Fibroblast of villous mesenchyme (primary cell): ENCODE measurements at places on chromosomes 11 and 22. TPM values are rescaled to one million over a fixed set of nuclear protein-coding genes. Genes with fewer than 3 reads are reported as not detected.
A peak's percentile ranks its signal among the peaks of the same experiment; 100 is the strongest.

- peak; percentile 44 for DNase-seq
Measured at GRCh38 chr22:35154937-35155387, 89.0 kb downstream of the ISX start.

The XNDC1N gene
- 9.1 and 9.7 TPM in 2 replicates for total RNA-seq

The MRGPRX4 gene
- not detected in 2 replicates for total RNA-seq

The NCF4 gene
- total RNA-seq, result not detected in 2 replicates

DNA sequence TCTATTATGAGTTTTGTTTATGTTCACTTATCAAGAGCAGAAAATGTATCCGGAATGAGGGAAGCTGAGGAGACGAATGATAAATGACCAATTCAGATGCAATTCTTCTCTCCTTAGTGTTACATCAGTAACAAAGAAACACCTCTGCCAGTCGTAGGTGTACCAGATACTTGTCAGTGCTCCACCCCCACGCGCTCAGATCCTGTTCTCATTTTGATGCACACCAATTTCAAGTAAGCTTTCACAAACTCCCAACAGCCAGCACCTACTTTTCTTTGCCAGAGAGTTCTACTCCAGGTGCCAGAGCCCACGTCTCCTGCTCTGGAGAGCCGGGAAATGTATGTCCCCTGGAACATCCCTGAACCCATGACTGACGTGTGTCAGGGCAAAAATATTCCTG, 43.7 kb downstream of the OR8B12 start:
- DNase-seq, result no peak

GRCh38 chr22:22386602-22387385, 121.7 kb downstream of the ZNF280B start:
- no peak for DNase-seq

DNA sequence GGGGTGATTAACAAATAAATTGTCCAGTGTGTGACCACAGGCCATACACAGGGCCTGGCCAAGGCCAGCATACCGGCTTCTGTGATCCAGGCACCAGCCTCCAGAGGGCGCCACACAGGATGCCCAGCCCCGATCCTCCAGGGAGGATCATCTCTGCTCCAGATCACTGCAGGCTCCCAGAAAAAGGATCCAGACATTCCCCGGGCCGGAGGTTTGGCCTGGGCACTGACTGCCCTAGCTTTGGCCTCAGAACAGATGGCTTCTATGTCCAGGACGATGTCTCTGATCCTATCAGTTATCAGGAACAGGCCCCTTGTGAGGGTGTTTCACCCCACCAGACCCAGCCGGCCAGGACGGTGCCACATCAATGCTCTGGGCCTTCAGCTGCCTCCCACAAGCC, 74.5 kb upstream of the LMO1 start:
- DNase-seq, result peak; percentile 32

The SLC29A2 gene
- total RNA-seq, result 0.64 and 0.86 TPM in 2 replicates

DNA sequence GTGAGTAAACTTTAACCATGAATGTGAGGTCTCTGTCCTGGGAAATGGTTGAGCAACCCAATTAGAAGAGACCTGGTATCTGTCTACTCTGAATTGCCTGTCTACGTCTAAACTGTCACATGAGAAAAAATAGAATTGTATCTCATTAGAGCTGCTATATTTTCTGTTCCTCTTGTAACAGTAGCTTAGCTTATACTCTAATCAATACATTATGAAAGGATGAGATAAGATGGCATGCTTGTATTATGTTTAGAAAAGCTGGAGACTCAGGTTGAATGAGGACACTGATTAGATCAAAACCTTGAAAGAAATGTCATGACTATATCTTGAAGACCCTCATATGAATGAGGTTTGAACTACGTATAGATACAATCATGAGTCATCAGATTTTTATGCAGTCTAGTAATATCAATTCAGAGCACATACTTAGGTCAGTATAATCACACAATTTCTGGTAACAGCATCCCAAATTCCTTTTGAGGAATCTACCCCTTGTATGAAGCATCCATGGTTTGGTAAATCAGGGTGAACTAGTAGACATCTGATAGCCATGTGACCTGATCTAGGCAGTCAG, 561.5 kb upstream of the CHORDC1 start:
- DNase-seq, result no peak

GRCh38 chr11:132312701-132313111, 942.3 kb downstream of the NTM start:
- peak; percentile 6 for DNase-seq

The ART1 gene
- not detected in 2 replicates for total RNA-seq

DNA sequence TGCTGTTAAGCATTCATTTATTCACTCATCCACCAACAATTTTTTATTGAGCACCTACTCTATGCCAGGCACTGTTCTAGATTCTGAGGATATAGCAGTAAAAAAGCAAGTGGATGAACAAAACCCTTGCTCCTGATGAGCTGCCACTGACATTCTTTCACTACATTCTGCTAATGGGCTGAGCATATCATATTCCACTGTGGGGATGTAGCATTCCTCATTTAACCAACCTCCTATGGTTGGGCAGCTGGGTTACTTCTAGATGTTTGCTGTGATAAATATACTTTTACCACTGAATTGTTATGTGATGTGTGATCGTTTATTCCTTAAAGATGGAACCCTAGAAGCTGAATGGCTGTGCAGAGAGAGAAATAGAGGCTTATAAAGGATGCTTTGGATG, 176.9 kb downstream of the MN1 start:
- no peak for DNase-seq

DNA sequence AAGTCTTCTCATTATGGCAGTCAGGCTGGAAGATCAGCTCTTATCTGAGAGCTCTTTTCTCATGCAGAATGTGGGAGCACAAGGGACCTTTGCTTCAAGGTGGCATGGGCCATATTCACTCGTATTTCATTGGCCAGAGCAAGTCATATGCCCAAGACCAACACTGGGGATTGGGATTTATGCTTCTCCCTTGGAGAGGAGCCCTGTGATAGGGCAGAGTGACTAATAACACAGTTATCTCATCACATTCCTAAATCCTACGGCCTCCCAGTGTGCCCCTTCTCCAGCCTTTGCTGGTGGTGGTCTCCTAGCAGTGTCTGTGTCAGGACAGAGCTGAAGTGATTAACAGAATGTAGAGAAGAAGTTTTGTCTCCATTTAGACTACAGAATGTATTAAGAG, 48.6 kb downstream of the SYT9 start:
- no peak for DNase-seq

DNA sequence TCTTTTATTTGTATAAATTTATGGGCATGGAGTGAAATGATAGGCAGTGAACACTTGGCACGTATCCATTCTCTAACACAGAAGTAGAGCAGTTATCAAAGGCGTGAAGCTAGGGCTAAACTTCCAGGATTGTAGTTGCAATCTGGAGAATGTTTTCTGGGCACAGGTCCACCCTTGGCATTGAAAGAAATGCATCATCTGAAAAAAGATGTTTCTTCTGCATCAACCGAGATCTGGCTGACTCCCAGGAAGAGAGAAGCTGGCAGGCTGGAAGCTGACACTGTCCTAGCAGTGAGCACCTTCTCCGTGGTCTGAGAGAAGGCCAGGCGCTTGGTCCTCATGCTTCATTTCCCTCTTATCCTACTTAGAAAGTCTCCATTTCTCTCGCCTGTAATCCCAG, 600.0 kb downstream of the BRD1 start:
- no peak for DNase-seq

- no peak for DNase-seq
Measured at GRCh38 chr11:87517351-87517750, 479.6 kb downstream of the TMEM135 start.

GRCh38 chr11:116376547-116376946, 396.2 kb downstream of the BUD13 start:
- no peak for DNase-seq

DNA sequence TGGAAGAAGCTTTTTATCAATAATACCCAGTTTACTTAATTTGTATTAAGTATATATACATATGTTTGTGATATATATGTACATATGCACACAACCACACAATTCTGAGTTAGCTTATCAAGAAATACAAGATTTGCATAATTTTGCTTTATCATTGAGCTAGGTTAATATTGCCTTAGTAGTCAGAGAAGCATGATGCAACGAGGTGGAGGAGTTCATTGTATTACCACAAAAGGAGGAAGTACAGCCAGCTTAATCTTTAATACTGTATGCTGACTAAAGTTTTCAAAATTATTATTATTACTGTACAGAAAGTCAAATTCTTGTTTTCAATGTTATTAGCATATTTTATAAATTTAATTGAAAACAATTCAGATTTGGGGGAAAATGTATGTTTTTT, 278.4 kb upstream of the PDGFD start:
- no peak for DNase-seq

GRCh38 chr11:60170566-60170965, 12.3 kb downstream of the MS4A6A start:
- DNase-seq, result no peak

DNA sequence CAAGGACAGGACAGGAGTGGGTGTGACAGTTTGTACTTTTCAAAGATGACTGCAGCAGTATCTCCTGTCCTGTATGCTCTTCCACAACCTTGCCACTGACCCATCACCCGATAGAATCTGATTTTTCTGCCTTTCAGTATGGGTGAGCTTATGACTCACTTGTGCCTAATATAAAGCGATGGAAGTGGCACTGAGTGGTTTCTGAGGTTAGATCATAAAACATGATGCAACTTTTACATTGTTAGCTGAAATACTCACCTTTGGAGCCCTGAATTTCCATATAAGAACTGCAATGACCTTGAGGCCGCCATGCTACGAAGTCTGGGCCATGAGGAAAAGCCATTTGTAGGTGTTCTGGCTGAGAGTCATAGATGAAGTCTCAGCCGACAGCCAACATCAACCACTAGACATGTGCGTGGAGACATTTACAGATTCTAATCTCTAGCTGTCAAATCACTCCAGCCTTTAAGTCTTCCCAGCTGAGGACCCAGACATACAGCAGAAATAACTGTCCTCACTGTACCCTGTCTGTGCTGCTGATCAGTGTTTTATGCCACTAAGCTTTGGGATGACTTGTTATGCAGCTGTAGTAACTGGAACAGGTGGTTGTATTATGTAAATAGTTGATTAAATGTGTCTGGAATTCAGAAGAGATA, 105.9 kb upstream of the ARHGAP20 start:
- peak; percentile 63 for DNase-seq

The GLYATL2 gene
- total RNA-seq, result 0.97 and 2.2 TPM in 2 replicates

The TOP3B gene
- total RNA-seq, result 31.6 and 33.2 TPM in 2 replicates

- no peak for DNase-seq
Measured at GRCh38 chr11:59710136-59710847, 3.4 kb downstream of the OR10V1 start.

GRCh38 chr22:35400501-35400790, 506 bp downstream of the MCM5 start:
- no peak for DNase-seq

GRCh38 chr11:109236696-109237095, 185.3 kb upstream of the C11orf87 start:
- no peak for DNase-seq

GRCh38 chr22:48318575-48319320, 1508.9 kb downstream of the BRD1 start:
- no peak for DNase-seq

The GALR3 gene
- under 0.01 TPM in 1 of 2 replicates, not detected in the other for total RNA-seq

The NAV2 gene
- total RNA-seq, result 11.2 and 11.3 TPM in 2 replicates

The FGF4 gene
- not detected in 2 replicates for total RNA-seq

The ROBO3 gene
- total RNA-seq, result 6.5 and 18.7 TPM in 2 replicates

GRCh38 chr11:65642014-65642671, 4.2 kb downstream of the SIPA1 start:
- DNase-seq, result no peak

- no peak for DNase-seq
Measured at GRCh38 chr11:101458161-101458560, 125.6 kb downstream of the TRPC6 start.

The CHST1 gene
- total RNA-seq, result 0.43 and 0.97 TPM in 2 replicates

DNA sequence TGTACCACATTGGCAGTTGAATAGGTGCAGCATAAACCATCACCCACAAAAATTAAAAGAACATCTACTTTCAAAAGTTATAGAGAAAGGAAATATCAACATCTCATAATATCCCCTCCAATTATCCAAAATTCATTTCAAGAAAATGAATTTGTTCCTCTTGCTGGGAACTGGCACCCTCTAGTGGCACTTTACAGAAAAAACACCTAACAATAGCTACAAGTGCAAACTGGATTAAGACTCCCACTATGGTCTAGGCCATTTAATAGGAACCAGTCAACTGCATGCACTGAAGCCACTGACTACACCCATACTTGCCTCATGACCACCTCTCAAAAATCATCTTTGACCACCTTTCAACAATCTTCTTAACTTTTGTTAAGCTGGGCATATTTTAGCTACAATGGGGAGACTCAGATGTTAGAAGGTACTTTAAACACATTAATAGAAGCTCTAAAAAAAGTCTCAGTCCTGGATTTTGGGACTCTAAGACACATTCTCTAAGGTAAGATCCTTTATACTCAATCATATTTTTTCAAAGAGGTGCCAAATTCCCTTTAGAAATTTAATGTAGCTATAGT, 17.3 kb downstream of the TRAF6 start:
- peak; percentile 68 for DNase-seq

The ROBO4 gene
- total RNA-seq, result under 0.01 and 0.86 TPM in 2 replicates

DNA sequence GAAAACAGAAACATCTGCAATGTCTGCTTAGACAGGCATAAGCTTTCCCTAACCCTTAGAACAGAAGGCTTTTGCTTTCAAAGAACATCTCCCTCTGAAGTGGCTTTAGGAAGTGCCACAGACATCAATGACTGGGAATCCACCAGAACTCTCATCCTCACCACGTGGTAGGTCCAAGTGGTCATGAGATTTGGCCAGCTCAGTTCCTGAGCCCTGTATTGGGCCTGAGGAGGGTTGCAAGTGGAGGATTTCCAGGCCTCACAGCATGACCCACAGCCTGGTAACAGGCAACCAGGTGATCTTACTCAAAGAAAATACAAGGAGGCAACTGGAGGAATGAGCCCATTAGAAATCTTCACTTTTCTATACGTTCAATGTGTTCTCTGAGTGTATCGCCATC, 1.6 kb downstream of the CASP1 start:
- no peak for DNase-seq

DNA sequence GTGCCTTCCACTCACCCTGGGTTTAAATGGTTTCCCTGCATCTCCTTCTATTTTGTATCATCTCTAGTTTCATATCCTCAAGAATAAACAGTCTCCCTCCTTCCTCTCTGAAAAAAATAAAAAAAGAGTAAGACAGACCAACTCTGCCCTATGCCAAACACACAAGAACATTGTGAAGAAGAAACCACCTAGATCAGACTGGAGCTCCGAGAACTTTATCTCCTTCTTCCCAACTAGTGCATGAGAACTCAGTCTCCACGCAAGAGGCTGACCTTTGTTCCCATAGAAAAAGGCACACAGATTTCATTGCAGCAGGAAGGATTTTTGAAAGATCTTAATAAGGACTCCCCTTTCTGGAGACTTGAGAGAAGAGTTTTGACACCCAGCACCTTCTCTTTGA, 8.7 kb upstream of the PEX26 start:
- DNase-seq, result no peak

GRCh38 chr11:20004866-20005265, 155.4 kb downstream of the DBX1 start:
- no peak for DNase-seq

GRCh38 chr11:87722756-87723565, 452.3 kb downstream of the RAB38 start:
- peak; percentile 9 for DNase-seq
